ENCODE measurements at places on chromosomes 6 and 20. TPM values are rescaled to one million over a fixed set of nuclear protein-coding genes. Genes with fewer than 3 reads are reported as not detected.

GRCh38 chr20:60883496-60883895, 368.6 kb upstream of the CDH4 start:
- DNase-seq: no peak

DNA sequence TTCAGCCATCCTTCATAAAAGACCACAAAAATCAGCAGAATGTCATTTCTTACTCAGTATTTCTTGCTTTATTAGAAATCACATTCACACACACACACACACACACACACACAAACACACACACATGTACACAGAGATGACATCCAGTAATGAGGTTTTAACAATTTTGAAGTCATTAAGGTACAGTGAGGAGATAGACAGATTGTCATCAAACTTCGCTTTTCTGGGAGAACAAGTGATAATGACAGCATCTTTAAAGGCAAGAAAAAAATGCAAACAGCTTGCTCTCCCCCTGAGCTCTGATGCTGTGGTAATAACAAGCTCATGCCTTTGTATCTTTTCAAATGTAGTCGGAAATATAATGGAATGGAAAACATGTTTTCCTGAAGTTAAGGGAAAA, 184.4 kb upstream of the RNF217 start:
- DNase-seq: no peak

- DNase-seq: no peak
Observed at GRCh38 chr6:90978046-90978445, 391.2 kb upstream of the MAP3K7 start.

DNA sequence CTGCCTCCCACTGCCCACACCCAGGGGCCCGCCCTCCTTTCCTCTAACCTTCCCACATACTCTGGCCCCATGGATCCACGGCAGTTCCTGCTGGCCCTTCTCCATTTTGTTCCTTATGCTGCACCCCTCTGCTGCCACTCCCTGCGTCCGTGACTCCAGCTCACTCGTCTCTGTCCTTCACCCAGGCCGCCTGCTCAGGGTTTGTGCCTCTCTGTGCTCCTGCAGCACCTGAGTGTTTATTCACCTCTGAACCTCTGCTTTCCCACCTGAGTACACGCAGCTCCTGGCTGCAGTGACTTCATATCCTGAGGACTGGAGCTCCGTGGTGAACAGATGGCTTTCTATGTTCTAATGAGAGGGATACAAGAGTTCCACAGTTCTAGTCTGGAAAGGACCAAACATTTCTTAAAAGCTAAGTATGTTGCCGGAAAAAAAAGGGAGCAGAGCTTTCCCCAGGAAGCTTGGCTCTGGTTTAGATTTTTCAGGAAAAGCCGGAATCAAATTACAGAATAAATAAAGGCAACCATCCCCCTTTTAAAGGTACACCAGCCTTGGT, 1.5 kb upstream of the GNRH2 start:
- no peak for DNase-seq

- DNase-seq: no peak
Observed at GRCh38 chr6:33583591-33584155, 3.6 kb upstream of the BAK1 start.

GRCh38 chr20:46539113-46539512, 11.3 kb downstream of the OCSTAMP start:
- DNase-seq: no peak

GRCh38 chr6:145756170-145756662, 20.9 kb upstream of the EPM2A start:
- DNase-seq: no peak

PLN gene
- 47.4 TPM for total RNA-seq

MCCD1 gene
- not detected for total RNA-seq

ITPR3 gene
- total RNA-seq: 105 TPM

BEND6 gene
- total RNA-seq: not detected

All from transverse colon (tissue), 4 donors.